SHP77 (cell line): ENCODE measurements at places on chromosomes 4 and X.

GRCh38 chr4:56910172-56910967, 2.7 kb downstream of the REST start:
- DNase-seq = no peak

GRCh38 chr4:20086067-20086798, 165.5 kb upstream of the SLIT2 start:
- no peak for DNase-seq

DNA sequence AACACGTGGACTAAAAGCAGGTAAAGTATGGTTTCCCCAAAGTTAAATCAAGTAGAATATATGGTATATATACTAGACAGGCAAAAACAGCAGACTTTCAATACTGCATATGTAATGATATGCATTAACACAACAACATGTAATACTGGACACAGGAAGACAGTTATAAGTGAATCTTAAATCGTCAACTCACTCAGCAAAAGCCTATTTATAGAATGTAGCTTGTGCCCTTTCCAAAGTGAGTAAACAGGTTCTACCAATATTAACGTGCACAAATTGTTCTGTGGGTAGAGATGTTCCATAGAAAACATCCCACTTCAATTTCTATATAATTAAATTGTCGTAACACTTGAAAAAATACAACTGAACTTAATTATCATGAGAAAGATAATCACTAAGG, 30.6 kb downstream of the FAM241A start:
- DNase-seq = no peak

DNA sequence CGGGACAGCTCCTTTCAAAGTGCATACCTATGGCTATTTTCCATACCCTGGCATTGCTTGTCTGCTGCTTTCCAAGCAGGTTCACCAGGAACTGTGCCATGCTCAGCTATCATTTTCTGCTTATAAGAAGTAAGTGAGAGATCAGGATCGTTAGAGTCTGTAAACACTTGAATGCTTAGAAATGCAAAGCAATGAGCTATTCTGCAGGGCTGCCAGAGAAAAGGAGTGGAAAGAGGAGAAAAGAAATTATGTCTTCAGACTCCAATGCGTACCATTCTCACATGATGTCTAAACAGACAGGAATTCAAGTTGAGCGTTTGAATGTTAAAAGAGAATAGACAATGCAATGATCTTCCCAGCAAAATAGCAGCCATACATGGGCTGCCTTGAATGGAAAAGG, 245.5 kb upstream of the SLC7A11 start:
- no peak for DNase-seq

GRCh38 chr4:149050840-149051239, 608.6 kb upstream of the NR3C2 start:
- no peak for DNase-seq

DNA sequence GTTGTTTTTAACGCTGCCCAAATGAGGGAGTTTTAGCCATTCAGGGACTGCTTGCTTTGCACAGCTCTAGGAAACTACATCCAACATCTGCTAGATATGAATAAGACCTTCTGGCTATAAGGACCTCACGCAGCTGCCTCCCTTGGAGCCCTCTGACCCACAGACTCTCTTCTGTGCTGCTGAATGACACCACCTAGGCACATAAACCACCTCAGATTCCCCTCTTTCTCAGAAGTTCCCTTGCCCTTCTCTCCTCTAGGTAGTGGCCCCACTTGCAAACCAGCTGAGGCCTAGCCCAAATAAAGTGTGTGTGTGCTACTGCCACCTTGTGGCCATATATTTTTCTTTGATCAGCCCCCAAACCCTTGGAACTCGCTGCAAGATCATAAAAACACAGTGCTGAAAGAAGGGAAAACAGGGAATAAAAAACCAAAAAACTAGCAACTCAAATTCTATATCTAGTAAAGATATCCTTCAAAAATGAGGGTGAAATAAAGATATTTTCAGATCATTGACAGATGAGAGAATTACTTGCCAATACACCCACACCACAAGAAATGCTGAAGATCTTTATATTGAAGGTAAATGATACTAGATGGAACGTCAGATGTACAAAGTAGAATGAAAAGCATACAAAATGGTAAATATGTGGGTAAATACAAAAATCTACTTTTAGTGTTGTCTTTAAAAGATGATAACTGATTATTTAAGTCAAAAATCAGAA, 265.9 kb downstream of the ADAMTS3 start:
- no peak for DNase-seq

- DNase-seq = no peak
These were observed 8.3 kb downstream of the SEC24B start for GRCh38 chr4:109441862-109442458.

- DNase-seq = peak; percentile 8
These were observed 52.6 kb upstream of the DCTD start for GRCh38 chr4:182969651-182970279.

DNA sequence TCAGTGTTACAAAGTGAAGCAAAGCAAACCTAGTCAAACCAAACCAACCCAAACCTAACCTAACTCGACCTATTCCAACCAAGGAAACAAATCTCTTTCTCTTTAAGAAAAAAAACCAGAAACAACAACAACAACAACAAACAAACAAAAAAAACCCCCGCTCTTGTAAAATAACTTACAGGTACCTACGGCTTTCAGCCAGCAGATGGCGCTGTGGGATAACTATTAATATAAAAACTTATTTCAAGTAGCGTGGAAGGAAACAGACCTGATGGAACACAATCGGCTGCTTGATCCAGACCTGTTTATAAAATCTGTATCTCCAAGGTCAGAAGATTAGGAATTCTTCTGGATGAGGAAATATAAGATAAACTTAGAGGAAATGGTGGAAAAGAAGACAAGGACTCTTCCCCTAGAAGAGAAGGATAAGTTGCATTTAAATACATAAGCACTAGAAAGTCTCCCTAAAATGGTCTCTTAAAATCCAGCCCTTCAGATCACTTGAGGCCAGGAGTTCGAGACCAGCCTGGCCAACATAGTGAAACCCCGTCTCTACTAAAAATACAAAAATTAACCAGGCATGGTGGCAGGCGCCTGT, 34.4 kb upstream of the CDKL5 start:
- DNase-seq = no peak

- DNase-seq = no peak
These were observed 550 bp downstream of the CBR4 start for GRCh38 chr4:169009286-169010124.

DNA sequence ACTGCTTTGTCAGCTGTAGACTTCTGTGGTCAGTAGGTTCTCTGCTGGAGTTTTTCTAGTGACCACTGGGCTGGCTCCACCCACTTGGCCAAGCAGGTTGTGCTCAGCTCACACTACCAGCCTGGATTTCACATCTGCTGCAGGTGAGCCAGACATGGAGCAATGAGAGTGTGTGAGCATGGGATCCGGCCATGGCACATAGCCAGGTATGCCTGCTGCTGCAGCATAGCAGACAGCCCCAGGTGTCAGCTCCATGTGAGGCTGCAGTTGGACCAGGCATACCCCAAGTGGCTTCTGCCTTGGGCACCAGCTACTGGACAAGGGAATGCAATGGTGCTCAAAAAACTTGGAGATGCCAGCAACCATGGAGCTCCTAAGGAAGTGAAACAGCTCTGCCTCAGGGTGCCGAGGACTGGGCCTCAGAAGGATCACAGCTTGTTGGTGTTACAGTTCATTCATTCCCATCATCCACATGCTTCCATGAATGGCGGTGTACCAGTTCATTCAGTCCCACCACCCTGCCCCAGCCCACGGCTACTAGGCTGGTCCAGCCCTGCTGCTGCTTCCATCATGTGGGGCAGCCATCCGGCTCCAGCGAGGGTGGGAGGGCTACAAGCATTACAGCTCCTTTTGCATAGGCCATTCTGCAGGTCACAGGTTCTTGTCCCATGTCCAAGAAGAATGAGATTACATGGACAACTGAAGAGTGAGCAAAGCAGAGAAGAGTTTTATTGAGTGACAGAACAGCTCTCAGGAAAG, 389.1 kb upstream of the PCDH7 start:
- no peak for DNase-seq
